GM23338 (cell line): ENCODE measurements at places on chromosomes 13 and 19. TPM values are rescaled to one million over a fixed set of nuclear protein-coding genes. Genes with fewer than 3 reads are reported as not detected.

DNA sequence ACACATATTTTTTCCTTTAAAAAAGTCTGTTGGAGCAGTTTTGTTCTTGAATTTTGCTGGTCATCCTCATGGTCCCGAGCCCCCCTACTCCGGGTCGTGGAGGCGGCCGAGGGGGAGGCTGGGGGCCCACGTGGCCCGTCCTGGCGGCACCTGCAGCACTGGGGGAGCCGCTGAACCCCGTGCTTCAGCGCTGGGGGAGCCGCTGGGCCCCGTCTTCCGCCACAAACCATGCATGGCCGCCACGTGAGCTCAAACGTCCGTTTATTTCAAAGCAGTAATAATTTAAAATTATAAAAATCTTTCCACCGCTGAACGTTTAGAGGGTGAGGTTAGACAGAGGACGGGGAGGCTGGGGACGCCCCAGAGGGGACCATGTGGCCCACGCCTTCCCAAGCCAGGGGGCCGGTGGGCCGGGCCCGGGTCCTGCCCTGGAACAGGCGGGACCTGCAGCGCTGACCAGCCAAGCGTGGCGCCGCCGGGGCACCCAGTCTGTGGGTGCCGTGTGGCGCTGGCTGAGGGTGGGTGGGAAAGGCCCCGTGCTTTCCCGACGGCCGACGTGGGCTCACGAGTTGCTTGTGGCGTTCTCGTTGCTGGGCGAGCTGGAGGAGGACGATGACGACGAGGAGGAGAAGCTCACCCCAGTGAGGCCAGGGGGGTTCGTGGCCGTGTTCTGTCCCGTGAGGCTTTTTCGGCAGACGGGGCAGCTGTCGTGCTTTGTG, 8.0 kb downstream of the FGF22 start:
- H3K36me3 ChIP-seq, result 0 out of 2 replicates have a peak, but pooled peaks cover 5% of the 10 kb centered on the region
- H3K27ac ChIP-seq, result no peak overlapping the region
- H3K27me3 ChIP-seq, result no peaks in the 10 kb centered on the region
- no peaks in the 10 kb centered on the region for H3K4me1 ChIP-seq
- no peak for DNase-seq

- no peak overlapping the region for H3K4me3 ChIP-seq
- no peaks in the 10 kb centered on the region for H3K27me3 ChIP-seq
- no peaks in the 10 kb centered on the region for H3K36me3 ChIP-seq
- no peak for DNase-seq
Observed at GRCh38 chr19:2338751-2339643, 10.5 kb downstream of the SPPL2B start.

GRCh38 chr19:49879243-49879963, 1.9 kb downstream of the TBC1D17 start:
- H3K27me3 ChIP-seq, result no peaks in the 10 kb centered on the region
- peaks cover 16% of the 10 kb centered on the region; the same call in 1 of the 2 replicates for H3K4me1 ChIP-seq
- no peak for DNase-seq
- H3K36me3 ChIP-seq, result peaks cover 35% of the 10 kb centered on the region

GRCh38 chr19:46480415-46480814, 9.1 kb upstream of the PNMA8A start:
- peak overlapping the region; percentile 82; the same call in 1 of the 2 replicates for H3K27ac ChIP-seq
- peaks cover 14% of the 10 kb centered on the region for H3K4me1 ChIP-seq
- no peaks in the 10 kb centered on the region for H3K27me3 ChIP-seq
- no peak overlapping the region for H3K4me3 ChIP-seq

DNA sequence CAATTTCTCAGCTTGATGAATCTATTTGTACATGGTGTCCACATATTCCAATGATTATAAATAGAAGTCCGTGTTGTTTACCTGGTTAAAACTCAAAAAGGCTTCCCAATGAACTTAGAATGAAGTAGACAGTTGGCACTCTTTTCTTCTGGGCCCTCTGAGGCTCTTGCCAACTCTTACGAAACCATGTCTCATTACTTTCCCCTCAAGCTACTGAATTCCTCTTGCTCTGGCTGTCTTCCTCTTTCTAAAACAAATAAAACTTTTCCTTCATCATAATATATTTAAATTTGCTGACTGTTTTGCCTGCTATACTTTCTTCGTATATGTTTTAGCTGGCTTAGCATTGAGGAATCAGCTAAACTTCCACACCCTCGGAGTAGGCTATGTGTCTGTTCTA, 139.7 kb downstream of the SLITRK6 start:
- H3K27me3 ChIP-seq, result no peaks in the 10 kb centered on the region
- H3K4me3 ChIP-seq, result no peak overlapping the region
- H3K27ac ChIP-seq, result no peak overlapping the region
- H3K36me3 ChIP-seq, result no peaks in the 10 kb centered on the region
- H3K4me1 ChIP-seq, result no peaks in the 10 kb centered on the region; the same call in 1 of the 2 replicates

DNA sequence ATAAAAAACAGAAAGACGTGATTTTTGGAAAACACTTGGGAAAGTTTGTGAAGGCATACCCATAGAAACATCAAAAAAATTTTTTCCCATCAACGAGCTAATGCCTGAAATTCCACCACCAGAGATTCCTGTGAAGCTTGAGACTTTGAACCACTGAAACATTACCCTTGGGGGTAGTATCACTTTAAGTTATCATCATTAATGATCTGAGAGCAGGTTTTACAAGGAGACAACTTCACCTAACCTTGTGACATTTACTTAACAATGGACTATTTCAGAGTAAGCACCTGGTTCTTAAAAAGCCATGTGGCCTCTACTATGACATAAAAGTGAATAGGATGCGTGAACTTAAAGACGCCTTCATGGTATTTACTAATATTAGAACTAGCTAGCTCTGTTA, 51.9 kb downstream of the DOCK9 start:
- no peak overlapping the region for H3K27ac ChIP-seq
- H3K4me3 ChIP-seq, result no peak overlapping the region
- H3K4me1 ChIP-seq, result peaks cover 13% of the 10 kb centered on the region
- H3K36me3 ChIP-seq, result no peaks in the 10 kb centered on the region
- no peaks in the 10 kb centered on the region for H3K27me3 ChIP-seq

- H3K36me3 ChIP-seq, result no peaks in the 10 kb centered on the region
- H3K27ac ChIP-seq, result no peak overlapping the region
- H3K4me3 ChIP-seq, result no peak overlapping the region
- H3K4me1 ChIP-seq, result peaks cover 15% of the 10 kb centered on the region; the same call in 1 of the 2 replicates
- H3K27me3 ChIP-seq, result no peaks in the 10 kb centered on the region
- DNase-seq, result peak; percentile 79
Observed at GRCh38 chr19:35299523-35300338, 7.8 kb downstream of the MAG start.

The APOE gene
- 1,391 and 1,438 TPM in 2 replicates for total RNA-seq

The C19orf25 gene
- total RNA-seq, result 61.1 and 64.9 TPM in 2 replicates

The TTYH1 gene
- total RNA-seq, result 31.8 and 40.8 TPM in 2 replicates

The CIC gene
- total RNA-seq, result 31.8 and 42.0 TPM in 2 replicates

The OSCAR gene
- total RNA-seq, result 0.31 TPM in 1 of 2 replicates, not detected in the other

The SERP2 gene
- 0.59 and 3.4 TPM in 2 replicates for total RNA-seq

The RNF113B gene
- total RNA-seq, result not detected in 2 replicates

The TTC9B gene
- total RNA-seq, result 0.35 and 0.63 TPM in 2 replicates
